ENCODE measurements at places on chromosomes 2 and 18. TPM values are rescaled to one million over a fixed set of nuclear protein-coding genes. Genes with fewer than 3 reads are reported as not detected.

SNORC gene
- polyA plus RNA-seq: 2.5 TPM

PTPRN gene
- not detected for polyA plus RNA-seq

CHRND gene
- not detected for polyA plus RNA-seq

NT5DC4 gene
- polyA plus RNA-seq: not detected

SH2D6 gene
- not detected for polyA plus RNA-seq

CYP1B1 gene
- 0.01 TPM for polyA plus RNA-seq

RDH14 gene
- polyA plus RNA-seq: 8.8 TPM

DTNB gene
- polyA plus RNA-seq: 11.5 TPM

NEU4 gene
- polyA plus RNA-seq: not detected

RPIA gene
- 15.7 TPM for polyA plus RNA-seq

GAL3ST2 gene
- not detected for polyA plus RNA-seq

FKBP1B gene
- 40.2 TPM for polyA plus RNA-seq

PSTPIP2 gene
- polyA plus RNA-seq: 4.9 TPM
